GOT3 (cell line): ENCODE measurements at places on chromosomes 12 and 14.

GRCh38 chr12:46267825-46268582 lies 839 bp downstream of the SLC38A1 start:
- DNase-seq = no peak

DNA sequence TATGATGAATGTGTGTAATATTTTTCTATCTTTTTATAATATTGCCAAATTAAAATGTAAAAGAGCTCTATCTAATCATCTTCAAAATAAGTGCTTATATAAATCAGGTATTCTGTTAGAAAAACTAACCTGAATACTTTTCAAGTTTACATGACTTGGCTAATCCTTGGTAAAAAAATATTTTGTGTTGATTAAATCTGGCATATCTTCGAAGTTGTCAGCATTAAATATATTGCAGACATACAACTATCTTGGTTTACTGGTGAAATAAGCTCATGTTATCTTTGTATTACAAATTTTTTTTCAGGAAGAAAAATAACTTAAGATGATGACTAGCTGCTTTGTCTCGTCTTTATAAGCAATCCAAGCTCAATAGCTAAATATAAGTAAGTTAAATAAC lies 39.6 kb downstream of the MGAT4C start:
- DNase-seq = no peak

DNA sequence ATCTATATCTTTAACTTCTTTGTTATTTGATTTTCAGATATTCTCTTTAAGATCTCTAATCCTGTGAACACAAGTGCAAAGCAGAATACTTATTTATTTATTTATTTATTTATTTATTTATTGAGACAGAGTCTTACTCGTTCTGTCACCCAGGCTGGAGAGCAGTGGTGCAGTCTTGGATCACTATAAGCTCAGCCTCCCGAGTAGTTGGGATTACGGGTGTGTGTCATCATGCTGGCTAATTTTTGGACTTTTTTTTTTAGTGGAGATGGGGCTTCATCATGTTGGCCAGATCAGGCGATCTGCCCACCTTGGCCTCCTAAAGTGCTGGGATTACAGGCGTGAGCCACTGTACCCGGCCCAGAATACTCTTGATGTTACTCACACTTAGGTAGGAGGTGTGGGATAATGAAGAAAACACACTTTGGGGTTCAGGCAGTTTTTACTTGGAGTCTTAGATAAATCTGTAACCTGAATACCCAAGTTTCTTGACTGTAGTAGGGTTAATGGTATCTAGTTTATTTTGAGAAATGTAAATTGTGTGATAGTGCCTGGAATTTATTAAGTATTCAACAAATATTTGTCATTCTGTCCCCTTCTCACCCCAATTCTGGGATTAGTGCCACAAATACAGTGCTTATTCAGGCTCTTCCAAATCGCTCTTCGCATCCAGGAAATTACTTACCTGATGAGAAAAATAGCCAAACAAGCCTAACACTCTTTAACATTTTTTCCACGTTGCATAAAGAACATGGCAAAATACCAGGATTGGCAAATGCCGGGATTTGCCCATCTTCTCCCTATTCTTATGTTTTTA lies 33.0 kb downstream of the METAP2 start:
- no peak for DNase-seq

DNA sequence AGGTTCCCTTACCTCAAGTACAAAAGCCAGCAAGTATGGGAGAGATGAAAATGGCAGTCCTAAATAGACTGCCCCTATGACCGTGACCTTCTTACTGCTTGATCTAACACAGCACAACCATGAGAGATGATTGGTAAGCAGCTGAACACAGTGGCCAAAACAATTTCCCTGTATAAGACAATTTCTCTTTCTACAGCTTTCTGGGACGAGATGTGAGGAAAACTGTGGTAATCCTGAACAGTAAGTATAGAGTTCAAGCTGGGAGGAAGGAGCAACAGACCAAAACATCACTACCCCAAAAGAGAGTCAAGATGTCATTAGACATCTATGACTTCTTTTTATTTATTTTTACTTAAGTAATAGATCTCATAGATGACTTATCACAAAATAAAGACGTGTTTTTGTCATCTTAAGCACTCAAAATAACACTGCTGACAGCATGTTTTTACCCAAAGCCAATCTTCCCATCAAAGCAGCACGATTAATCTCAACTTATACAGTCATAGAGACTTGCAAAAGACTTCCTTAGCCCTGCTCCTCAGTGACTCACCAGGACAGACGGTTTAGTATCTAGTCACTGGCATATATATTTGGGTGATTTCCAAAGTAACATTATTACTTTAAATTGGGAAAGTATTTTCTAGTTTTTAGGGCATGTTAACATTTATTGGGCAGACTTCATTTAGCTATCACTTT lies 3.7 kb downstream of the TMEM52B start:
- no peak for DNase-seq

DNA sequence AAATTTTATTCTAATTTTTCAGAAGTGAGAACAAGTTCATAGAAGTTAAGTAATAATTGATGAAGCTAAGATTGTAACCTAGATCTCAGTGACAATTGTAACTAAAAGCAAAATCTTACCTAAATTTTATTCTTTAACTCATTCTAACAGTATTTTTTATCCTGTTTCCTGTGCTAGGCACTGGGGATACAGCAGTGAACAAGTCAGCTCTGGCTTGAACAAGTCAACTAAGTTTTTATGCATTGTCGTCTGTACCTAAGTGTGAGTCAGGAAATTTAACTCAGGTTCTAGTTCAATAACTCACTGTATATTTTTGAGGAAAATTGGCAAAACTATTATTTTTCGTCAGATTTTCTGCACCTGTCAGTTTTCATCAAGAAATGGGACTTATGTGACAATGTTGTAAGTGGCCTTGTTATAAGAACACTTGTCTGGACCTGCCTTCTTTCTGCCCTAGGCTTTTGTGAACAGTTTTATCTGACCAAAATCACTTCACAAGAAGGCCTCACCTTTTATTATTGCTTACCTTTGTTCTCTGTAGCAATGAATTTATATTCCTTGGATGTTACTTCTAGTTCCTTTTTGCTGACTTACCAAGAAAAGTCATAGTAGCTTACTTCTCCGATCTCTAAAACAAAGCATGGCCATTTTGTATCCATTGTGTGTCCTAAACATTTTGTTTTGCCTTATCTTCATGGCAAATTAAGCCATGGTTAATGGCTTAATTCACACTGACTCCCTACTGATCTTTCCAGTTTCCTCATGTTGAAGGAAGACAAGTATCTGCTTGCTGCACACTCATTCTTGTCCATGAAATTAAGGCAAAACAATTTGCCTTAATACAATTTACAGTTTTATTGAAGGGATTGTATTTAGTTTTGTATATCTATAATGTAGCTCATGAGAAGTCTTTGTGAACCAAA lies 2.7 kb downstream of the TMTC3 start:
- DNase-seq = no peak

- no peak for DNase-seq
Measured at GRCh38 chr12:119758722-119759121, 90.8 kb downstream of the PRKAB1 start.

GRCh38 chr12:106000382-106001104 lies 138.2 kb downstream of the NUAK1 start:
- DNase-seq = no peak

- DNase-seq = no peak
Measured at GRCh38 chr14:52902971-52903619, 47.8 kb downstream of the FERMT2 start.

GRCh38 chr14:73394317-73394716 lies 64.0 kb downstream of the NUMB start:
- no peak for DNase-seq

- no peak for DNase-seq
Measured at GRCh38 chr14:27528328-27528727, 930.5 kb upstream of the NOVA1 start.

DNA sequence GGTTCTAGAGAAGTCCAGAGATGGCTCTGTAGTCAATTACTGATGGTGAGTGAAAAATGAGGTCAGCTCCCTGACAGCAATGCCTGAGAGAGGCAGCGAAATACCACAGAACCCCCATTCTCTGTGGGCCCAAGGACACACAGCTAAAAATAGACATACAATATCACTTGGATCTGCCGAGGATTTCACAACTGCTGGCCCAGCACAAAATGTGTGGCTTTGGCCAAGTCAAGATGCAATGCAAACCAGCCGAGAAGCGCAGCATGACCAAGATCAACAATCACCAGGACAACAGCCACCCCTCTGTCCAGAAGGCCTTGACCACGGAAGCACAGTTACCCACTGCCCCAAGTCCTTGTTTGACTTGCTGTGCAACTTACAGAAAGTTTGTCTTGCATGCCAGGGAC lies 52.2 kb downstream of the CKAP4 start:
- no peak for DNase-seq

DNA sequence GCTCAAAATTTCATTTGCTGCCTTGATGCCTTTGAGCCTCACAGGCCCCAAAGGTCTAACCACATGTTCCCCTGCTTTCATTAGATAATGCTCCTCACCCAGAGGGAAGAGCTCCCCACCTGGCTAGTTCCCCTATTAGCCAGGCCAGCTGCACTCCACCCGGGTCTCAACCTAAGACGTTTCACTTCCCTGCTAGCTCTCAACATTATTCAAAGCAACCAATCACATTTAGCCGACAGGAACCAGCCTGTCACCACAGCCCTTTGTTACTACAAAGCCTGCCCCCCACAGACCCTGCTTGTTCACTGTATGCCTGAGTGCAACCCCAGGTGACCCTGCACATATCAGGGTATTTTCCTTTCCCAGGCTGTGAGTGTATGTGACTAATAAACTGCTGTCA lies 78.6 kb downstream of the SLC15A5 start:
- DNase-seq = no peak
